ENCODE measurements at places on chromosomes 12 and 14. TPM values are rescaled to one million over a fixed set of nuclear protein-coding genes. Genes with fewer than 3 reads are reported as not detected.

KHNYN gene
- total RNA-seq = 48.5 TPM

HAL gene
- 0.10 TPM for total RNA-seq

SLC39A5 gene
- not detected for total RNA-seq

EPYC gene
- not detected for total RNA-seq

RBP5 gene
- not detected for total RNA-seq

TAS2R30 gene
- total RNA-seq = 0.52 TPM

DNA sequence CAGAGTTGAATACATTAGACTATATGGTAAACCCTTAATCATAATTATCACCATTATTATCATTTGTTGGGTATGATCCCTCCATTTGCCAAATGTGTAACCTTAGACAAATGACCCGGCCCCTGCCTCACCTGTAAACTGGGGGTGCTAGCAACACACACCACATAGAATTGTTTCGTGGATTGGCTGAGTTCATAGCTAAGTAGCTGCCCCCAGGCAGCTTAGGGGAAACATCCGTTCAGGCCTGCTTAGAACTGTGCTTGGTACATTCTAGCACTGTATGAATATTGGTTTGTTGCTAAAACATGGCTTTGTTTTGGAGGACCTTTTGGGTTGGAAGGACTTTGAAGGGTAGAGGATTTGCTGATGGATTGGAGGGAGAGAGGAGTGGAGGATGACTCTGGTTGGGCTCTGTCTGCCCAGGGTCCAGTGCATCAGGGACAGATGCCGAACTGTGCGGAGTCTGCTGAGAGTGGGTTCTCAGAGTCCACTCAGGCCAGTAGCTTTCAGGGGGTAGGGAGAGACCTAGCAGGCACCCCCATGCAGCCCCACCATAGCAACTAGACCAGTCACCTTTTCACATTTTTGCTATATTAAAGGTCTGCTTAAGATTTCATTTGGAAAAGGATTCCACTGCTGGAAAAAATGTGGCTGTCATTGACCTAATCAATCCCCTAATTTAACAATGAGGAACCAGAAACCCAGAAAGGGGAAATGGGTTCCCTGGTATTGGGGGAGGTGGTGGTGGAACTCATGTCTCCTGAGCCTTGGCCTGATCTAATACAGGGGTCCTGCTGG, 2.2 kb downstream of the RIN3 start:
- DNase-seq = no peak

GRCh38 chr12:93808169-93808899, 131.2 kb downstream of the CRADD start:
- DNase-seq = no peak

GRCh38 chr14:68244262-68244980, 424.8 kb downstream of the RAD51B start:
- peak; percentile 76 for DNase-seq

DNA sequence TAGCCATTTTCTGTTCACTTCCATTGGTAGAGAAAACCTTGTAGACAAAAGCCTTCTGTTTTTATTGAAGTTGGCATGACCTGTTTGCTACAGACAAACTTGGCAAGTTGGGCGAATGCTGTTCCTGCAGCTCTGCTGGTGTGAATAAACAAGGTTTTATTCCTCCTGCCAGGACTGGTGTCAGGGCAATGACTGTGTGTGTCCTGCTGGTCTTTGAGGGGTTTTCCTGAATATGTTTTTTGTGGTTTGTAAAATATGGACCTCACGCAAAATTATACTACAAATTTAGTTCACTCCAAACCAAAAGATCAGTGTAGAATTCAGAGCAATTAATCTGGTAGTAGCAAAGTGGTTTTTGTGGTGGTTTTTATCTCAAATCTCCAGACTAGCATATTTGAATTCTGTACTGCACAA, 140.8 kb downstream of the ERC1 start:
- DNase-seq = no peak

- DNase-seq = no peak
Measured at GRCh38 chr14:26128931-26129671, 468.7 kb downstream of the NOVA1 start.

DNA sequence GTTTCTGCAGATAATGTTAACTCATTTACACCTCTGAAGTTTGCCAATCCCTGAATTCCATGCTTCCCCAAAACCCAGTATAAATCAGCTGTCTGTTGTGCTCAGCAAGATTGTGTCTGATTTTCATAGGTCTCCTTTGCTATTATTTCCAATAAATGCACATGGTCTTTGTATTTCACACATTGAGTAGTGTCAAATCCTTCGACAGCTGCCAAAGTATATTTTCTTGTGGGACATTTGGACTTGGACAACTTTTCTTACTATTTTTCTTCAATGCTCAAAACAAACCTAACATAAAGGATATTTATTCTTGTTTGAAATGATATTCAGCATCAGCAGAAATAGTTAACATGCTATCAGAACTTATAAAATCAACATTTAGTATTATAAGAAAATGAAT, 406.1 kb upstream of the OR4E1 start:
- DNase-seq = no peak

GRCh38 chr12:45547132-45547531, 182.4 kb upstream of the ARID2 start:
- no peak for DNase-seq

- DNase-seq = no peak
Measured at GRCh38 chr12:22743700-22744099, 118.7 kb downstream of the ETNK1 start.

DNA sequence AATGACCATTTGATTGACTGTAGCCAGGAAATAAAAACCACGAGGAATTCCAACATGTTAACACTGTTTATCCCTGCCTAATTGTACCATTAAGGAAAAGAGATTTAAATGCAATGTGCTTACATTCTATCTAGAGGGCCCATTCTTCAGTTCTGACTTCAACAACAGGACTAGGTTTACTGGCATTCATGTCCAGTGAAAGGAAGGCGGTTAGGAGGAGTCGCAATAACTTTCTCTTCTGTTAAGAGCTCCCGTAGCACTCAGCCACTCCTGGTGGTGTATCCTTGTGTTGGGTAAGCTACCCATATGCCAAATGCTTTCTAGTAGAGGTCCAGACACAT, 154.7 kb downstream of the STXBP6 start:
- peak; percentile 47 for DNase-seq

- no peak for DNase-seq
Measured at GRCh38 chr12:107522692-107523477, 162.7 kb upstream of the PWP1 start.
